ENCODE measurements at places on chromosomes 2 and 18. TPM values are rescaled to one million over a fixed set of nuclear protein-coding genes. Genes with fewer than 3 reads are reported as not detected.
A peak's percentile ranks its signal among the peaks of the same experiment; 100 is the strongest.

GRCh38 chr2:184304006-184304405 lies 294.3 kb upstream of the ZNF804A start:
- no peak for DNase-seq
- H3K27ac ChIP-seq: no peak overlapping the region
- H3K4me3 ChIP-seq: no peak overlapping the region
- no peaks in the 10 kb centered on the region for H3K36me3 ChIP-seq
- no peaks in the 10 kb centered on the region for H3K27me3 ChIP-seq

- no peak overlapping the region for H3K27ac ChIP-seq
- no peaks in the 10 kb centered on the region for H3K4me1 ChIP-seq
- no peak for DNase-seq
- no peak overlapping the region for H3K4me3 ChIP-seq
Measured at GRCh38 chr2:38438883-38439612, 62.0 kb upstream of the ATL2 start.

DNA sequence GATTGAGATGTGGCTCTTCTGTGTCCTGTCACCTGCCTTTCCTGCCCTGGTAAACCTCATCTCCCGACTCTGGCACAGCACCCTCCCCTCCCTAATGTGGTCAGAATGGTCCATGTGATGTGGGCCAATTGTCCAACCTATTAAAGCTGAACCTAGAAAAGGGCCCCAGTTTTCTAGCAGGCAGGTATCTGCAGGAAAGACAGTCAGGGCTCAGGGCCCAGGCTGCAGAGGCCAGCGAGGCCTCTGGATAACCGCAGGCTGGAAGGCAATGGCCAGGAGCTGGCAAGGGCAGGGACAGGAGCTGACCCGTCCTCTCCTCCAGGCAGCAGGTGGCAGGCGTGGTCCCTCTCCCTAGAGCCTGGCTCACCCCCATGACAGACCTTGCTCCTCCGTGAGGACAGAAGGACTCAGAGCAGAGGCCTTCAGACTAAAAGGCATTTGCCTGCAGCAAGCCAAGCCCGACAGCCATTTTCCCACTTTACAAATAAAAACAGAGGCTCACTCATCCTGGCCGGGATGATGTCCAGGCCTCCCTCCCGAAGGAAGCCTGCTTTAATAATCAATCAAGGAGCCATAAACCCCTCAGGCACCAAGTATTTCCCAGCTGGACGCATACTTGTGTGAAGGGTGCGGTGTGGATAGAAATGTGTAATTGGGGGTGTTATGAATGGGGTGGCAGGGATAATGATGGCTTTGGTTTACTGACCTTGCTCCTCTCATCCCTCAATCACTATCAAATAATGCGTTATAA lies 107.1 kb downstream of the TWIST2 start:
- DNase-seq: no peak
- H3K4me1 ChIP-seq: no peaks in the 10 kb centered on the region
- no peaks in the 10 kb centered on the region for H3K36me3 ChIP-seq

- H3K4me3 ChIP-seq: no peak overlapping the region
- H3K27me3 ChIP-seq: no peaks in the 10 kb centered on the region
- no peaks in the 10 kb centered on the region for H3K4me1 ChIP-seq
- no peak for DNase-seq
- no peak overlapping the region for H3K27ac ChIP-seq
Measured at GRCh38 chr18:79203017-79203605, 133.9 kb downstream of the ATP9B start.

- no peak overlapping the region for H3K27ac ChIP-seq
- no peaks in the 10 kb centered on the region for H3K4me1 ChIP-seq
- no peaks in the 10 kb centered on the region for H3K27me3 ChIP-seq
- no peak overlapping the region for H3K4me3 ChIP-seq
Measured at GRCh38 chr2:138716183-138716582, 64.0 kb downstream of the NXPH2 start.

- no peaks in the 10 kb centered on the region for H3K36me3 ChIP-seq
- no peak for DNase-seq
- H3K27me3 ChIP-seq: no peaks in the 10 kb centered on the region
- H3K4me1 ChIP-seq: no peaks in the 10 kb centered on the region
- no peak overlapping the region for H3K4me3 ChIP-seq
- H3K27ac ChIP-seq: no peak overlapping the region
Measured at GRCh38 chr2:67295851-67296250, 101.3 kb upstream of the ETAA1 start.

DNA sequence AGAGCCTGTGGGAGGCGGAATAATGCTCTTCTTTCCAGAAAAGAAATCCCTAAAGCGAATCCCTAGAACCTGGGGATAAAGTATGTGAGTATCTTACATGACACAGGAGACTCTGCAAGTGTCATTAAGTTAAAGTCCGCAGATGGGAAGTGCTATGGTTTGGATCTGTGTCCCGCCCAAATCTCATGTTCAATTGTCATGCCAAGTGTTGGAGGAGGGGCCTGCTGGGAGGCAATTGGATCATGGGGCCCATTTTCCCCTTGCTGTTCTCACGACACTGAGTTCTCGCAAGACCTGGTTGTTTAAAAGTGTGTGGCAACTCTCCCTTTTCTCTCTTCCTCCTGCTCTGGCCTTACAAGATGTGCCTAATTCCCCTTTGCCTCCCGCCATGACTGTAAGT lies 207.8 kb downstream of the MYT1L start:
- no peak for DNase-seq
- H3K27ac ChIP-seq: no peak overlapping the region
- no peaks in the 10 kb centered on the region for H3K27me3 ChIP-seq
- no peaks in the 10 kb centered on the region for H3K4me1 ChIP-seq
- no peak overlapping the region for H3K4me3 ChIP-seq

DNA sequence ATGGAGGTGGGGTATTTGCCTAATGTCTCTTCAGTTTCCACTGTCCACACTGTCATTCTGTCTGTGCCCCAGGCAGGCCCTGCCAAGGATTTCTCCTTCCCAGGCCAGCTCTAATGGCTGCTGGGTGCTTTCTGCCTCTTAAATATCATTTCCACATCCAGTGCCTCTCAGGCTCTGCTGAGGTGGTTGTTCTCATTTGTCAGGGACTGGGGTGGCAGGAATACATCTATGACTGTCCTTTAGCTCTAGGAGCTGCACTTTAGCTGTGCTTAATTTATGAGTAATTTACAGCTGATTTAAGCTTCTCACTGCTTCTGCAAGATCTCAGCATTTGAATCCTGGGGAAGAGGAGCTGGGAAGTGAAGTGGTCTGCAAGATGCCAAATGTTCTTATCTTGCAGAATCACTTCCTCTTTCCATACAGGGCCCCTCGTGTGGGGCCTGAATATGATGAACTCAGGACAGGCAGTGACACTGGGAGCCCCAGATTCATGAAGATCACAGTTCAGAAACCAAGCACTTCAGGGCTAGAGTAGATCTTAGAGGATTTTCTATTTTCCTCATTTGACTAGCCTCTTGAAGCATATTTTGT lies 150.2 kb downstream of the FSHR start:
- no peak for DNase-seq
- H3K36me3 ChIP-seq: no peaks in the 10 kb centered on the region
- H3K4me1 ChIP-seq: no peaks in the 10 kb centered on the region

- peak overlapping the region; percentile 25 for H3K27ac ChIP-seq
- no peaks in the 10 kb centered on the region for H3K36me3 ChIP-seq
- H3K4me1 ChIP-seq: no peaks in the 10 kb centered on the region
- DNase-seq: no peak
Measured at GRCh38 chr2:53631313-53632125, 136.1 kb upstream of the CHAC2 start.

DNA sequence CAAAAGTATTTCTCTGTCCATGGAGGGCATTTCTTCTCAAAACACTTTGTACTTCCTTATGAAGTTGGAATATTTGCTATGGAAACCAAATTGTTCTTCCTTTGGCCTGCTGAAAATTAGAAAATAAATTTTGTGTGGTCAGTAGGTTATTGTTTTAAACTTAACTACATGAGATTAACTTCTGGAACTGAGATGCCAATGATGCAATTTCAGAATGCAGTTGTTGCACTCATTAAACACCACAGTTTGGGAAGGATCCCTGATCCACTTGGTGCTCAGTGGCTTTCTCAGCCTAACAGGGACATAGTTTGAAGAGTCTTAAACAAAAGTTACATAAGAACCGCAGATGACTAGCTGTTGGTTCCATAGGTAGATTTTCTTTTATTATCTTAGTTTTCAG lies 23.3 kb upstream of the IL1R1 start:
- DNase-seq: no peak
- H3K27ac ChIP-seq: peak overlapping the region; percentile 76
- no peak overlapping the region for H3K4me3 ChIP-seq
- H3K27me3 ChIP-seq: no peaks in the 10 kb centered on the region
- H3K36me3 ChIP-seq: no peaks in the 10 kb centered on the region
- peaks cover 44% of the 10 kb centered on the region for H3K4me1 ChIP-seq

Gene RHBDD1
- 27.3 TPM for total RNA-seq

Gene IL1B
- total RNA-seq: 4.6 TPM

Gene TRIM54
- total RNA-seq: 0.40 TPM
